ENCODE measurements at places on chromosomes 16 and 17. TPM values are rescaled to one million over a fixed set of nuclear protein-coding genes. Genes with fewer than 3 reads are reported as not detected.
A peak's percentile ranks its signal among the peaks of the same experiment; 100 is the strongest.

The CFAP97D1 gene
- not detected for total RNA-seq

The CCDC154 gene
- not detected for total RNA-seq

The LRRC46 gene
- 8.7 TPM for total RNA-seq

The GP1BA gene
- total RNA-seq: 0.67 TPM

The OR4D2 gene
- not detected for total RNA-seq

DNA sequence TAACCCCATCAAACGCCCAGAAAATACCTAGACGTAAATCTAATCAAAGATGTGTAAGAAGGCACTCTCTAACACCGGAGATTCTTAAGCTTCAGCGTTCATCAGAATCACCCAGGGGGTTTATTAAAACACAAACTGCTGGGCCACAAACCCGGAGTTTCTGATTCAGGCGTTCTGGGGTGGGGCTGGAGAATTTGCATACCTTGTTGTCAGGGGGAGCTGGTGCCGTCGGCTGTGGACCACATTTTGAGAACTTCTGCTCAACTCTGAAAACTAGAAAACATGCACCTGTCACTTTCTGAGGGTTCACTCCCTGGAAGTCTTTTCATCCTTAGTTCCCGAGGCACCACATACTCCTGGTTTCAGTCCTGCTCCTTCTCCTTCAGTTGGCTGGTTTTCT is 48.6 kb upstream of the WSCD1 start:
- DNase-seq: no peak
- no peaks in the 10 kb centered on the region for H3K36me3 ChIP-seq
- no peaks in the 10 kb centered on the region for H3K27me3 ChIP-seq
- no peak overlapping the region for H3K27ac ChIP-seq
- no peak overlapping the region for H3K4me3 ChIP-seq

DNA sequence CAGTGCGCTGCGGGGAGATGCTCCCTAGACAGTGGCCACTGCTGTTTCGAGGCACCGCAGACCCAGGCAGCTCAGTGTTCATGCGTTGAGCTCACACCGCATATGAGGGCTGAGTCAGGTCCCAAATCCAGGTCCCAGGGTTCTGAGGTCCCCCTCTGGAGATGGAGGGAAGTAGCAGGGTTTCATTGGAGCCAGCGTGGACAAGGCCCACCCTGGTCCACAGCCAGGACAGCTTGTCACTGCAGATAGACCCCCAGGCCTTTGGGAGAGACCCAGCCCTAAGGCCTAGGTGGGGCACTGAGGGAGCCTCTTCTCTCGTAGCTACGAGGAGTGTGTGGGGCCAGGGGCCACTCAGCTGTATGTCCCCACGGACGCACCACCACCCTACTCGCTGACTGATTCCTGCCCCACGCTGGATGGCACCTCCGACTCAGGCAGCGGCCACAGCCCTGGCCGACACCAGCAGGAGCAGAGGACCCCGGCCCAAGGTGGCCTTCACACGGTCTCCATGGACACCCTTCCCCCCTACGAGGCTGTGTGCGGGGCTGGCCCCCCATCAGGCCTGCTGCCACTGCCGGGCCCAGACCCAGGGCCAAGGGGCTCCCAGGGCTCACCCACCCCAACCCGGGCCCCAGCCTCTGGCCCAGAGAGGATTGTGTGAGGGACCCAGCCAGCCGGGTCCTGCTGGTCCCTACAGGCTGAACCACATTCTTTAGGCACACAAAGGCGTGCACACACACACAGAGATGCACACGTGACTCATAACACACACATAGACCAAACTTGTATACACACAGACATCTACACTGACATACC is 53.4 kb downstream of the BEAN1 start:
- no peaks in the 10 kb centered on the region for H3K36me3 ChIP-seq
- H3K4me3 ChIP-seq: no peak overlapping the region
- H3K27ac ChIP-seq: no peak overlapping the region

- no peak overlapping the region for H3K4me3 ChIP-seq
- peaks cover 5% of the 10 kb centered on the region for H3K36me3 ChIP-seq
- H3K4me1 ChIP-seq: peaks cover 13% of the 10 kb centered on the region
- H3K27me3 ChIP-seq: no peaks in the 10 kb centered on the region
- H3K27ac ChIP-seq: no peak overlapping the region
These were observed 30.4 kb downstream of the ERN1 start for GRCh38 chr17:64099543-64099942.

DNA sequence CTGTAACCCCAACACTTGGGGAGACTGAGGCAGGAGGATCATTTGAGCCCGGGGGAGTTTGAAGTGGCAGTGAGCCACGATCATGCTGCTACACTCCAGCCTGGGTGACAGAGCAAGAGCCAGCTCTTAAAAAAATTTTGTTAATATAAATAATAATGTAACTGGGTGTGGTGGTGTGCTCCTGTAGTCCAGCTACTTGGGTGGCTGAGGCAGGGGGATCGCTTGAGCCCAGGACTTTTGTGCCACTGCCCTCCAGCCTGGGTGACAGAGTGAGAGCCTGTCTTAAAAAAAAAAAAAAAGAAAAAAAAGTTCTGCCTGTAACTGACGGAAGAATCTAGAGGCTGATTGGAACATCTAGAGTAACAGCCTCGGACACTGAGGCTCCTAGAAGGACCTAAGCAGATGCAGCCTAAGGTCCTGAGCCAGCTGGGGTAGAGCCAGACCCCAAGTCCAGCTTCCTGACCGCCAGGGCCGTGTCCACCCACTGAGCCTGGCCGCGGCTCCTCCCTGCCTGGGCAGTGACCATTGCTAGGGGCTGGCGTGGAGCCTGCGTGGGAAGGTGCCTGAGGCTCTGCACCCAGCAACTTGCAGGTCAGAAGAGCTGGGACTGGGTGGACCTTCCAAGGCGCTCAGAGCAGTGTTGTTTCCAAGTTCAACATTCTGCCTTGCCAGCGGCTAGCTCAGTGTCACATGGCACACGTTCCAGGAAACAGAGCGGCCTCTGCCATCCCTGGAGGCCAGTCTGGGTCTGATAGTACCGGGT is 209.4 kb upstream of the CIBAR2 start:
- peak; percentile 90 for DNase-seq
- H3K4me3 ChIP-seq: no peak overlapping the region
- H3K27me3 ChIP-seq: no peaks in the 10 kb centered on the region

DNA sequence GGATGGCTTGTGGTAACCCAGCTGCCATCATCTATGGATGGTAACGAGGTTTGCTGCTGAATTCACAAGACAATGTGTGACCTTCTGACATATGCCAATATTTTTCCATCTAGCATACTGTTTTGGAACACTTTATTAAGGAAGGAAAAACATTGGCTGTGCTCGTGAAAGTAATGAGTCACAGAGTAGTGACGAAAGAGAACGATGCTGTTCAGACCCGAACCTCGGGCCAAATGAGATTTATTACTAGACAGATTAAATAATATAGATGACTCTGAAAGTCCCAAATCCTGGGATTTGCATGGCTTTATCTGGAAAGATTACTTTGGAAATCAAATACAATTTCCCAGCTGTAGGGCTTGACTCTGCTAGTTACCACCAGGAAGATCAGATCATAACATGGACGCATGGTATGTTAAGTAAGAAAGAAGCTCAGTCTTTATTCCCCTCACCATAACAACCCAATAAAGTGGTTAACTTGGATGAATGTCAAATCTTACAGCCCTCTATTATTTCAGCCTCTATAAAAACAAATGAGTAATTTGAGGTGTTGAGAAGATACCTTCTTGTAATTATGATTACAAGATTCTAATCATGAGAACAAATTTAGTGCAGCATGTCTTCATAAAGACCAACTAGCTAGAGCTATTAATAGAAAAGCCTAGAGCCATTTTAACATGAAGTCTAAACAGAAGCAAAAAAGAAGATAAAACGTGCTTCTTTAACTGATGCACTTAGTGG is 32.6 kb downstream of the ERN1 start:
- peaks cover 5% of the 10 kb centered on the region for H3K36me3 ChIP-seq
- H3K27me3 ChIP-seq: no peaks in the 10 kb centered on the region
- DNase-seq: no peak
- H3K4me1 ChIP-seq: peaks cover 27% of the 10 kb centered on the region

DNA sequence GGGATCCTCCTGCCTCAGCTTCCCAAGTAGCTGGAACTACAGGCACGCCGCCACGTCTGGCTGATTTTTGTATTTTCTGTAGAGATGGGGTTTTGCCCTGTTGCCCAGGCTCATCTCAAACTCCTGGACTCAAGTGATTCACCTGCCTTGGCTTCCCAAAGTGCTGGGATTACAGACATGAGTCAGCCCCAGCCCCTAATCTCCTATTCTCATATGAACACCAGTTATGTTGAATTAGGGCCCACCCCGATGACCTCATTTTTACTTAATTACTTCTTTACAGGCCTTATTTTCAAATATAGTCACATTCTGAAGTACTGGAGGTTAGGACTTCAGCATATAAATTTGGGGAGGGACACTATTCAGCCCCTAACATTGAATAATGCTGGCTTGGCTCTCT is 49.2 kb downstream of the ZNRF1 start:
- peaks cover 42% of the 10 kb centered on the region for H3K4me1 ChIP-seq
- no peaks in the 10 kb centered on the region for H3K27me3 ChIP-seq
- H3K27ac ChIP-seq: no peak overlapping the region
- H3K4me3 ChIP-seq: no peak overlapping the region

GRCh38 chr17:82614095-82614631 is 34.1 kb downstream of the WDR45B start:
- H3K27ac ChIP-seq: no peak overlapping the region
- H3K4me3 ChIP-seq: no peak overlapping the region
- no peaks in the 10 kb centered on the region for H3K27me3 ChIP-seq

DNA sequence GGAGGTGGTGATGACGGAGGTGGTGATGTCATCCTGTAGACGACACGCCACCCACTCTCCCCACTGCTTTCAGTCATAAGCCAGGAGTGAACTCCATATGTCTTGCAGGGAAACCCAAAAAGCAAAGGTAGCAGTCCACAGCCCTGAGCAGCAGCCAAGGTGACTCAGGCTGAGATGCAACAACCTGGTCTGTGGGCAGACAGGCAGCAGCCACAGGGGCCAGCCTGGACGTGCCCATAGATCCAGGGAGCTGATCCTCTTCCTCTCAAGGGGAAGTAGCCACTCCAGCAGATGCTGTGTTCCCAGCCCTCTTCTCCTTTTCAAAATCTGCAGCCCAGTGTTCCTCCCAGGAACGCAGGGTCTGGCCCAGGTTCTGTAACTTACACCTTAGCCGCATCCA is 17.3 kb upstream of the CIITA start:
- DNase-seq: no peak
- H3K4me3 ChIP-seq: no peak overlapping the region
- no peak overlapping the region for H3K27ac ChIP-seq
- no peaks in the 10 kb centered on the region for H3K36me3 ChIP-seq
- no peaks in the 10 kb centered on the region for H3K27me3 ChIP-seq

DNA sequence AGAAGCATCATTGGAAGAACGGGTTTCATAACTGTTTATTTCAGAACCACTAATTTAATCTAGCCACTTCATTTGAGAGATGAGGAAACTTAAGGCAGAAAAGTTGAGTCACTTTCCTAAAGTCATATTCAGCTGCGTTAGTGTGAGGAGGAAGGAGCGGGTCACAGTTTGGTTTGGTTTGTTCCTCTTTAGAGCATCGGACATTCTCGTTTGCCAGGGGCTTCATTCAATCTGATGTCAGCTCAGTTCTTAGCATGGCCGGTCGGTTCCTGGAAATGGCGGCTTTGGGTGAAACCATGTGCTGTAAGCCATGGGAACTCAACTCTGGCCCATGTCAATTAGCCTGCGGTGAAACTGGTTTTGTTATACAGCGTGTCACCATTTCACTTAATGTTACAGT is 186.5 kb downstream of the LGALS9B start:
- H3K36me3 ChIP-seq: no peaks in the 10 kb centered on the region
- H3K27ac ChIP-seq: no peak overlapping the region
- no peak overlapping the region for H3K4me3 ChIP-seq

DNA sequence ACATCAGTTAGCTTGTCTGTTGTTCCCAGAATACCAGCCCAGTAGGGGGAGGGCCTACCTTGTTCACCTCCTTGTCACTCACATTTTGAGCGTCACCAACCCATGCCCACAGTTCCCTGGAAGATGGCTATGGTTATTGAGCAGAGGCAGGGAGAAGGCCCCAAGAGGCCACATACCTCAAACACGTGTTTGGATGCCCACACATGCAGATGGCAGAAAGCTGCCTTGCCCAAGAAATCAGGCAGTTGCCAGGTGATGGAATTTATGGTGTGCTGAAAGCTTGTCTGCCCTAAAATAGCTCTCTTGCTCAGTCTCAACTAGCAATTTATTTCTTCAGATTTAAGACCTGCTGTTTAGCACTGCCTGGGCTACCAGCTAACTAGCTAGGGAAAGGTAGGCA is 16.5 kb upstream of the CMTM4 start:
- H3K27ac ChIP-seq: no peak overlapping the region
- H3K4me3 ChIP-seq: no peak overlapping the region
- H3K27me3 ChIP-seq: no peaks in the 10 kb centered on the region
- peaks cover under 1% of the 10 kb centered on the region for H3K36me3 ChIP-seq

DNA sequence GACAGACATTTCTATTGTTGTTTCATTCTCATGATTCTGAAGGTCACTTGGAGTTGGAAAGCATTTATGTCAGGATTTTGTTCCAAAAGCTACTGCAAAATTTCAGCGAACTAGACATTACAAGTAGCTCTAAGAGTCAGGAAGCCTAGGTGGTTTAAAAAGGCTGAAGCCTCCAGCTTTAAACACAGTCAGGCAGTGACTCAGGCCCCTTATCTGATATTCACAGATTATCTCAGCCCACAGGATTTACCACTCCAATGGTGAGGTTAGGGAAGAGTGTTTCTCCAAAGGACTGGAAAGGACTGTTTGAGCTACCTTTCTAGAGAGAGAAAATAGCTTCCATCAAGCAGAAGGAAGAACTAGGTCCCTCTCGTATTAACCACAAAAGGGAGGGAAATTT is 624.4 kb upstream of the C16orf82 start:
- no peak overlapping the region for H3K27ac ChIP-seq
- no peak overlapping the region for H3K4me3 ChIP-seq
- H3K36me3 ChIP-seq: no peaks in the 10 kb centered on the region
- DNase-seq: no peak
- no peaks in the 10 kb centered on the region for H3K4me1 ChIP-seq
- H3K27me3 ChIP-seq: no peaks in the 10 kb centered on the region

DNA sequence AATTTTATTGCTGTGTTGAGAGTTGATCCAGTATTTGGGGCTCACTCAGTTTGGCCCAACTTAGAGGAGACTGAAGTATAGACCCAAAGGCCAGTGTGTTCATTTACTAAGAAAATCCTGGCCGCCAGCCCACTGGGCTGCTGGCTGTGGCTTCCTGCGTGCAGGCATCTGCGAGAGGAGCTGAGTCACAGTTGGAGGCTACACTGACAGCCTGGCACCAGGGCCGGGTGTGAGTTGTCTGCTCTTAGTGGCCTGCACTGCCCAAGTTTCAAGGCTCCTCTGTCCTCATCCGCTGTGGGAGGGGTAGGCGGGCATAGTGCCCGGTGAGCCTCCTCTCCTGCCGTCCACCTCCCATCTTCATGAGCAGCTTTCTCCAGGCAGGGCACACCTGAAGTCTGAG is 54.2 kb downstream of the PLD6 start:
- DNase-seq: no peak
- peaks cover 57% of the 10 kb centered on the region for H3K36me3 ChIP-seq
- peaks cover 20% of the 10 kb centered on the region for H3K4me1 ChIP-seq
- H3K27ac ChIP-seq: peak overlapping the region; percentile 40

Data from upper lobe of left lung (tissue), 6 donors.